ENCODE measurements at places on chromosomes 2 and 18. TPM values are rescaled to one million over a fixed set of nuclear protein-coding genes. Genes with fewer than 3 reads are reported as not detected.
A peak's percentile ranks its signal among the peaks of the same experiment; 100 is the strongest.

The FAM161A gene
- 6.0 TPM for total RNA-seq

The RASGRP3 gene
- total RNA-seq = 3.0 TPM

DNA sequence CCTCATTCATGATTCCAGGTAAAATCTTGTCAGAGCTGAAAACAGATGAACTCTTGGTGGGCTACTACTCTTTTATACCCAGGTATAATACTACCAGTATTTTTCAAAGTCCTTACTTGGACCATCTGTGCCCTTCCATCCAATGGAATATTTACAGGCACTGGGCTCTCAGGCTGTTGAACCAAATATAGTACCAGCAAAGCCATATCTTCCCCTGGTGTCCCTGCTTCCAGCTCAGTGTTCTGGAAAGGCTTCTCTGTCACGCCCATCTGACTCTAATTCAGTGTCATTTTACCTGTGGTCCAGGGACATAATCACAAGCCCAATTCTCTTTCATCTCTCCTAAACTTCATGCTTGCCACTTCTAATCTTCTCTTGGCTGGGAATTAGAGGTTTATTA is 119.2 kb upstream of the STK17B start:
- no peak for DNase-seq

GRCh38 chr2:38765149-38765548 is 12.9 kb upstream of the GEMIN6 start:
- no peak for DNase-seq

The POTEI gene
- total RNA-seq = not detected

The VPS54 gene
- 20.5 TPM for total RNA-seq

DNA sequence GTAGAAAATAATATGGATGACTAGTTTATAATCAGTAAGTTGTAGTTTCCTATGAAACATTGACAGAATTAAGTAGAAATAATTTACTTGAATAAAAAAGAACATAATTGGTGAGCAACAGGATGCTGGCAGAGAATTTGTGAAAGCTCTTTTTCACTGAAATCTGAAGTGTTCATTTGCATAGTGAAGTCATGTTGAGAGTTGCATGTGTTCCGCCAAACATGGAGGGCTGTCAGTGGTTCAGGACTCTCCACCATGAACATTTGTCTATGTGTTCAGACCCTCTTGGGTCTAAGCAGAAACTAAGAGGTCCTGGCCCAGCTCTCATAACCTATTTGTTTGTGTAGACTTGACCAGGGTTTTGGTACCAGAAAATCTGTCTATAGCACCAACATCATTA is 182.5 kb upstream of the LINC00305 start:
- no peak for DNase-seq

GRCh38 chr2:241895712-241896641 is 26.4 kb downstream of the RTP5 start:
- peak; percentile 68 for DNase-seq

The GKN1 gene
- total RNA-seq = not detected

The CNTNAP5 gene
- not detected for total RNA-seq

DNA sequence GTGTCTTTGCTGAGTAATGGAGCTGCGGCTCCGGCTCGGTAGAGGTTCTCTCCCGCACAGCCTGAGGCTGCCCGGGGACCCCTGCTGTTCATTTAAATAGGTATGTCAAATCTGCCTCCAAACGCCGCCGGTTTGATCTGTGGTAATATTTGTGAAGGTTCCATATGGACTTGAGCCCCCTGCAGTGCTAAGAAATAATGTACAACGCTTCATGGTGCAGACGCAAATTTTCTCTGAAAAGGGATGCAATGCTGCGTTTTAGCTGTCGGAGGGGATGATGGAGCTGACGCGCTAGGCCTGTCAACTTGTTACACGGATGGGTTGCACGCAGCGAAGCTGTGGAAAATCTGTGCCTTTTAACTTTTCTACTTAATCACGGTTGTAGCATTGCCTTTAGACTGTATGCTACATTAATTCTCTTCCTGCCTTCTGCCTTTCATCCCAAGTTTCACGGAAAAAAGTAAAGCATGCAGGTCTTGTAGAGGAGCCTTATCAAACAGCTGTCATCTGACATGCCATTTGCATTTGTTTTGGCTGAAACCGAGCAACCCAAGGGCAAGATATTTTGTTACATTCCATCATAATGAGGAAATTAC is 43.2 kb downstream of the MRPS9 start:
- no peak for DNase-seq

The KCNS3 gene
- 0.23 TPM for total RNA-seq

The NYAP2 gene
- total RNA-seq = 0.13 TPM

DNA sequence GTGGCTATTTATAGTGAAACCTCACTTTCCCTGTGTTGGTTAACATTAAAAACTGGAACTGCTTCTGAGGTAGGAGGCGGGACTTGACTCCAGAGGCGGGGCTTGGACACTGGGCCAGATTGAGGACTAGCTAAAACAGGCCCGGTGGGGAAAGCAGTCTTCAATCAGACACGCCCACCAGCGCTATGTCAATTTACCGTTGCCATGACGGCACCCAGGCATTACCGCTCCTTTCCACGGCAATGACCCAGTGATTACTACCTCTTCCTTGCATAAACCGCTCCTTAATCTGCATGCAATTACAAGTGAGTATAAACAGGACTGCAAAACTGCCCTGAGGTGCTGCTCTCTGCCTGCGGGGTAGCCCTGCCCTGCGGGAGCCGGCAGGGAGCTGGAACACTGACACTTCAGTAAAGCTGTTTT is 35.3 kb downstream of the LRRFIP1 start:
- DNase-seq = peak; percentile 96

GRCh38 chr18:65753520-65753919 is 2.7 kb downstream of the CDH7 start:
- DNase-seq = no peak

- DNase-seq = no peak
Measured at GRCh38 chr2:129798301-129798581, 181.2 kb upstream of the RAB6C start.

The ACADL gene
- 12.1 TPM for total RNA-seq

DNA sequence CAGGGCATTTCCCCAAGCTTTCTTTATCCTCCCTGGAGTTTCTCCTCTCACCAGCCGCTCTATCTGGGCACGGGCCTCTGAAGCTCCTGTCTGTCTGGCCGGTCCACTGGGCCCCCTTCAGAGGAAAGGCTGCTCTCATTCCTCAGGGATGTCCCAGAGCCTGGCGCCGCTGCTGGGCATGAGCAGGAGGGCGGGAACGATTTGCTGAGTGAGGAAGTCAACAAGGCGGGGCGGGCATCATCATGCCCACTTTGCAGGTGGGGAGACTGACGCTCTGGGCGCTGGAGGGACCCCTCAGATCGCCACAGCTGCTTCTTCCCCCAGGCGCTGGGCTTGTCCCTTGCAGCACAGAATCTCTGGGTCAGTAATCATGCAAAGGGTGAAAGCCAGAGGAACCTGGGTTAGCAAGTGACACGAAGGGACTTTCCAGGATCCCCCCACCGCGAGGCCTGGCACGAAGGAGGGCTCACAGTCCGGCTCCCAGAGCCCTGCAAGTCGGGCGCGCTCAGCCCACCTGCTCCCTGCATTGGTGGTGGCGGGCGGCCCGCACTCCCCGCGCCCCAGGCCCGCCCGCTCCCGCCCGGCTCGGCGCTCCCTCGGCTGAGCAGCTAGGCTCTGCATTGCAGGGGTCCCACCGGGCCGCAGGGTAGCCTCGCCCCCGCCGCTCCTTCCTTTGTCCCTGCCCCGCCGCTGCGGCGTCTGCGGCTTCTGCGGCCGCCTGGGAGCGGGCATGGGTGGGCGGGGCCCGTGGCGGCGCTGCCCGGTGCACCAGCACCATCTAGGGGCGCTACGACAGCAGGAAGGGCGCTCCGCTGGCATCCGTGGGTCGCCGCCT is 157.8 kb downstream of the CYRIA start:
- peak; percentile 61 for DNase-seq

- no peak for DNase-seq
Measured at GRCh38 chr18:29712785-29713184, 1329.8 kb downstream of the DSC3 start.

DNA sequence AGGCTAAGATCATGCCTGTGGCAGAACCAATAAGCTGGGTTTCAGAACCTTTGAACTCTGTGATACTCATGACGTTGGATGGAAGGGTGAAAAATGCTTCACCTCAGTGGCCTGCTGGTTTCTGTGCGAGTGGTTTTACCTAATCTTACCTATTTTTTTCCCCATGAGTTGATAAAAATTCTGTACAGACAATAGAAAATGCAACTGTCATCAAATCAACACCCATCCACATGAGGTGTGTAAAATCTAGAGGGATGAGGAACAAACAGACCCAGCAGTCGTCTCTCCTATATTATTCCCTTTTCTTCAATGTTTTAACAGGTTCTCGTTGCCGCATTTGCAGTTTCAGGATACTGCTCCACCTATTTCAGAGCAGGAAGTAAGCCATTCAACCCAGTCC is 67.3 kb downstream of the PRKRA start:
- no peak for DNase-seq

DNA sequence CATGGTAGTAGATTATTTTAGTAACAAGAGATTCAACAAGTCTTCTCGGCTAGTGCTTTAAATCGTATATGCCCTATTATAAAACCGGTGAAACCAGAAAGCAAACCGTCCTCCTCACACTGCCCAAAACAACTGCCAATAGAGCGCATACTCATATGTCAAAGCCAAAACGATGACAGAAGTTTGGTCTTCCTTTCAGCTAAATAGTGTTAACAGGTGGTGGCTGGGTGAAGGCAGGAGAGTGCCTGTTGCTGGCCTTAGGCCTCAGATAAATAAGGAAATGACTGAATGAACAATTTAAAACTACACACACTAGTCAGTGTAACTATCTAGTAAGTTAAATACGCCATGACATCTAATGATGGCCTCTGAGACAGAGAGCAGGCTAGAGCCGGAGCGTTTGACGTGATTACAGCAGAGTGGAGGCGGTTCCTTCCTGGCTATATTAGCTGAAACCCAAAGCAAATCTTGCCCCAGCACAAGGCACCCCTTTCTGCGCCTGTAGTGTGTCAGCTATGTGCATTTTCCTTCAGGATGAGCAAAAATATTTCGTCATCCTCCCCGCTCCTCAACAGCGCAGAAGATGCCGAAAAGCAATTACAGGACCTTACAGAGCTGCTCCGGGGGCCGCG is 1.6 kb downstream of the LONRF2 start:
- peak; percentile 55 for DNase-seq

DNA sequence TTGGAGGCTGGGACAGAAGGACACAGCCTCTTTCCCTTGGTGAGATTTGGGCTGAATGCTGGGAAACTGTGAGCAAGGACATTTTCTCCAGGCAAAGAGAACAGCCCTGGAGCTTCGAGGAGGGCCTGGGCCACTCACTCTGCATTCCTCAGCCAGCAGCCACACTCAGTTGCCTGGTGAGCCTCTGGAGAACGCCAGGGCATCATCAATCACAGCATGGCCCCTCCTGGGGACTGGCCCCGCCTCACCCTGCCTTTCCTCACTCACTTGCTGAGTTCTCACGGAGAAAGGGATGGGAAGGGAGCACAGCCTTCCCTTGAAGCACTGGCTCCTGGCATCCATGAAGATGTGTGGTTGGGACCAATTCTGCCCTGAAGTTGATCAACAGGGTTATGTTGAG is 55.0 kb downstream of the APOB start:
- DNase-seq = no peak

The ID2 gene
- 176 TPM for total RNA-seq

DNA sequence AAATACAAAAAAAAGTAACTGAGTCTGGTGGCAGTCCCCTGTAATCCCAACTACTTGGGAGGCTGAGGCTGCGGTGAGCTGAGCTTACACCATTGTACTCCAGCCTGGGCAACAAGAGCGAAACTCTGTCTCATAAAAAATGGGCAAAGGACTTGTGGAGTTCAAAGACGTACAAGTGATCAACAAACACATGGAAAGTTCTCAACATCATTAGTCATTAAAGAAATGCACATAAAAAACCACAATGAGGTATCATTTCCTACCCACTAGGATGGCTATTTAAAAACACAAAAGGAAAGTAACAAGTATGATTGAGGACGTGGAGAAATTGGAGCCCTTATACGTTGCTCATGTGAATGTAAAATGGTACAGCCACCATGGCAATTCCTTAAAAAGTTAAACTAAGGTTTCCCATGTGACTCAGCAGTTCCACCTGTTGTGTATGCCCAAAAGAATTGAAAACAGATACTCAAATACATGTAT is 52.3 kb downstream of the RAB10 start:
- DNase-seq = no peak

GRCh38 chr2:48529676-48530032 is 300 bp upstream of the STON1 start:
- peak; percentile 55 for DNase-seq

DNA sequence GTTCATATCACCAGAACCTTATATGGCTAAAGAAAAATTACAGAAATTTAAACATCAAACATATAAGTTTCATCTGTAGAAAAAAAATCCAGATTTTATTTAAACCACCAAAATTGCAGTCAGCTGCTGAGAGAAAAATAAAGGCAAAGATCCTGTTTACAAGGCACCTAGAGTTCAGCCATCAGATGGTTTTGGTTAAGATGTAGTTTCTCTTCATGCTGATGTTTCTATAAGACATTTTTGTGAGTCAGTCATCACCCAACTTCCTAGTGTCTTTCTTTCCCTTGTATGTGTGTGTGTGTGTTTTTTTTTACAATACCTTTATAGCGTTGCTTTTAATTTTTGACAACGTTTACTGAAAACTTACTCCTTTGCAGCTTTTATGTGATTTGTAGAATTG is 26.1 kb upstream of the MMADHC start:
- DNase-seq = no peak

GRCh38 chr18:37578886-37579513 is 13.4 kb upstream of the CELF4 start:
- DNase-seq = no peak

- no peak for DNase-seq
Measured at GRCh38 chr2:179946810-179947615, 60.1 kb downstream of the CWC22 start.

DNA sequence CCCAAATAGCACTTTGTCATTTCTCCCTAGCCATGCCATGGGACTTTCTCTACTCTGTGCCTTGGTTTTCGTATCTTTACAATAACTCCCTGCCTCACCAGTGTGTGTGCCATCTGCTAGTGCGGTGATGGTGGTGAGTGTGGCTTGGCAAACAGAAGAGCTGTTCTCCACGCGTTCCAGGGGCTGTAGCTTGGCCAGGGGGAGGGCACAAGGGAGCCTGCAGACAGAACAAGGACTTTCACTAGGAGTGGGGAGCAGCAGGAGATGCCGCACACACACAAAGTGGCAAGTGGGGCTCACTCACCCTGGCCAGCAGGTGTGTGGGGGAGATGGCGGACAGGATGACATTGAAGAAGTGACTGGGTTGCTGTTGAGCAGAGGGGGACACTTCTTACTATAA is 196.9 kb downstream of the HAUS1 start:
- DNase-seq = no peak

DNA sequence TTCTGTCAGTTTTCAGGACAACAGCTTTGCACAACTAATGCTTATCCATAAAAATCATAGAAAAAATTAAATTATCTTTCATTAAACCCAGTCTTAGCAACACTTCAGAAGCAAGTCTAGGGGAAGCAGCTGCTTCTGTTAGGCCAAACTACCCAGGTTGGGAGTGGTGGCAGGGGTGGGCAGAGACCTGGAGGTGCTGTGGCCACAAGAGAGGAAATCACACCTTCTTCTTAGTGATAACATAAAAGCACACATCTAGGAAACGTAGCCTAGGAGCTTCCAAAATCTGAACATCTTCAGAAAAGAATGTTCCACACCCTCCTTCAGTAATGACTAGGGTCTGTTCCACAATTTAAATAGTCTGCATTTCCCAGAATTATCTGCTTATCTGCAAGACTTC is 32.3 kb upstream of the FRZB start:
- no peak for DNase-seq

GRCh38 chr18:25544546-25545287 is 192.8 kb upstream of the ZNF521 start:
- no peak for DNase-seq
